ENCODE measurements at places on chromosomes 7 and 10. TPM values are rescaled to one million over a fixed set of nuclear protein-coding genes. Genes with fewer than 3 reads are reported as not detected.

The FAM25C gene
- not detected for total RNA-seq

DNA sequence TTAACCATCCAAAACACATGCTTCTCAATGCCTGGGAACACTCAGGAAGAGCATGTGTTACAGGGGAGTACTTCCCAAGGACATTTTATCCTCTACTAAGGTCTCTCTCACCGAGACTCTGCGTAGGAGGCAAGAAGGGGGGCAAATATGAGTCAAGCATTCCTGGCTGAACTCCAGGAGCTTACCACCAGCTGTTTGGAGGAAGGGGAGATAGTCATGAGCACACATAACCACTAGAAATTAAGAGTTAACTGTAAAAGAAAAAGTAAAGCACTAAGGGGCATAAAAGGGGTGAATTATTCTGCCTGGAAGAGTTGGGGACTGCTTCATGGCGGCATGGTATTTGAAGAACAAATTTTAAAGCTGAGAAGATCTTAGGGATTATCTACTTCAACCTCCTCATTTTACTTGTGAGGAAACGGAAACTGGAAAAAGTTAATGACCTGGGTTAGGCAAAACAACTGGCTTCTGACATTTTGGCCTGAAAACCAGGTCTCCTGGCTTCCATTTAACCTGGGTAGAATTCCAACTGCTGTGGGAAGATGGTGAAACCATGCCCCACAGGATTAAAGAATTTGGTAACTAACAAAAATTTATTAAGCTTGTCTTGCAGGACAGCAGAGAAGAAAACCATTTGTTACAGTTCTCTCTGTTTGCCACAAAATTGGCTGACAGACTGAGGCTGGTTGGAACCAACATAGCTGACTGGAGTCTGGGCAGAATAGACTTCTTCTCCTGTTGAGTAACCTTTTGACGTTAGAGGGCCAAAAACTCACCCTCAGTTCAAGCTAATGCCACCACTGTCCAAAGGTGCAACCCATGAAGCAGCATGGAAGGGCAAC is 85.5 kb downstream of the SLC25A13 start:
- no peaks in the 10 kb centered on the region for H3K27me3 ChIP-seq
- peaks cover 2% of the 10 kb centered on the region for H3K36me3 ChIP-seq
- peaks cover 51% of the 10 kb centered on the region for H3K4me1 ChIP-seq
- H3K27ac ChIP-seq = peak overlapping the region; percentile 64
- DNase-seq = no peak
- H3K4me3 ChIP-seq = no peak overlapping the region

The MRC1 gene
- total RNA-seq = not detected

DNA sequence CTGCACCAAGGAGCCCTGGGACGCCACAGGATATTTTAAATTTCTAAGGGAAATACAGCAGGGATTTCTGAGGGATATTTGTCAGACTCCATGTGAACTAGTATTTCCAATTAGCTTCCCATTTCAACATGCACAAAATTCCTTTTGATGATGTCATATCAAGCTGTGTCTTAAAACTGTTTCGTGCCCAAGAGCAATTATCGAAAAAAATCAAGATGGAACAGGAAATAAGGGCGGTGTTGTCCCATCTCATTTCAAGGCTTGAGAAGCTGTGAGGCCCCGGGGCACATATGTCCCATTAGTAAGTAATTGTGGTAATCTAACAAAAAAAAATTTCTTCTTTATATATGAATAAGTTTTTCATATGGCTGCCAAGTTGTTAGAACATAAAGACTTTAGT is 47.4 kb downstream of the PPP1R17 start:
- no peak for DNase-seq
- H3K27ac ChIP-seq = no peak overlapping the region
- H3K4me3 ChIP-seq = no peak overlapping the region
- no peaks in the 10 kb centered on the region for H3K36me3 ChIP-seq

The UCN3 gene
- not detected for total RNA-seq

DNA sequence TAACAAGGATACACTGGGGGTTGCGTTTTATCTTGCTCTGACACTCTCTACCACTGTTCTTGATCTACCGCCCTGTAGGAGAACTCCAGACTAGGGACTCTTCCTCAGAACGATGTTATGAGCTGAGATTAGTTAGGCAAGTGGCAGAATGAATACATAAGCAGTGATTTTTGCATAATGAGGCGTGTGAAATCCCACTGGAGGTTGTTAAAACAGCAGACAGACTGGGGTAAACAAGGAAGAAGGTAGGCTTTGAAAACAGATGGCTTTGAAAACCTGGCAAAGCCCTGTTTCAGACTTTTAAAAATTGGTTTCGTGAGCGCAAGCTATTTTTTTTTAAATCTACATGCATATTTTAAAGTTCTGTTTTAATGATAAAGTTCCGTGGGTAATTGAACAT is 785.2 kb downstream of the TYW1 start:
- H3K4me1 ChIP-seq = no peaks in the 10 kb centered on the region
- peaks cover 1% of the 10 kb centered on the region for H3K27me3 ChIP-seq
- no peak for DNase-seq
- H3K36me3 ChIP-seq = no peaks in the 10 kb centered on the region
- no peak overlapping the region for H3K27ac ChIP-seq

GRCh38 chr7:41244246-41244645 is 458.6 kb downstream of the INHBA start:
- no peak overlapping the region for H3K27ac ChIP-seq
- no peaks in the 10 kb centered on the region for H3K27me3 ChIP-seq
- DNase-seq = no peak
- no peak overlapping the region for H3K4me3 ChIP-seq

DNA sequence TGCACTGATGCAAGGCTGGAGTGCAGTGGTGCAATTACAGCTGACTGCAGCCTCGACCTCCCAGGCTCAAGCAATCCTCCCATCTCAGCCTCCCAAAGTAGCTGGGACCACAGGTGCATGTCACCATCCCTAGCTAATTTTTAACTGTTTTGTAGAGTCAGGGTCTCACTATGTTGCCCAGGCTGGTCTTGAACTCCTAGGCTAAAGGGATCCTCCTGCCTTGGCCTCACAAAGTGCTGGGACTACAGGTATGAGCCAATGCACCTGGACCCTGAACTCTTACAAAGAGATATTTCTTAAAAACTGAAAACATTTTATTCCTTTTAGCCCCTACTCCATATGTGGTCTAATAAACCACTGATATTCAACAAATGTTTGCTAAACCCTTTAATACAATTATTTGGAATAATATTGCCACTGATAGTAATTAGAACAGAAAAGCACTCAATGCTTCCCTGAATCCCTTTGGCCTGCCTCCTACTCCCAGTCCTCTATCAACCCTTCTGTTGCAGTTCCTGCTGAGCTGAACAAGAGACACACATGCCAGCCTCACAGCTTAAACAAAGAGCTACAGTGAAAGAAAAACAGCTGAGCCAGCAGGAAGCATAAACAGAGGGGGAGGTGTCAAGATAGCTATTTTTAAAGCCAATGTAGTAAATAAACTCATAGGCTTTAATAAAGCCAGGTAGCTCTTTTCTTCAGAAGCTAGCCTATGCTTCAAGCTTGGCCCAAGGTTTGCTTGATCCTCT is 7.0 kb upstream of the GNAI1 start:
- DNase-seq = no peak
- H3K36me3 ChIP-seq = no peaks in the 10 kb centered on the region
- H3K27ac ChIP-seq = no peak overlapping the region
- no peaks in the 10 kb centered on the region for H3K4me1 ChIP-seq
- no peak overlapping the region for H3K4me3 ChIP-seq

The LIPN gene
- total RNA-seq = not detected

DNA sequence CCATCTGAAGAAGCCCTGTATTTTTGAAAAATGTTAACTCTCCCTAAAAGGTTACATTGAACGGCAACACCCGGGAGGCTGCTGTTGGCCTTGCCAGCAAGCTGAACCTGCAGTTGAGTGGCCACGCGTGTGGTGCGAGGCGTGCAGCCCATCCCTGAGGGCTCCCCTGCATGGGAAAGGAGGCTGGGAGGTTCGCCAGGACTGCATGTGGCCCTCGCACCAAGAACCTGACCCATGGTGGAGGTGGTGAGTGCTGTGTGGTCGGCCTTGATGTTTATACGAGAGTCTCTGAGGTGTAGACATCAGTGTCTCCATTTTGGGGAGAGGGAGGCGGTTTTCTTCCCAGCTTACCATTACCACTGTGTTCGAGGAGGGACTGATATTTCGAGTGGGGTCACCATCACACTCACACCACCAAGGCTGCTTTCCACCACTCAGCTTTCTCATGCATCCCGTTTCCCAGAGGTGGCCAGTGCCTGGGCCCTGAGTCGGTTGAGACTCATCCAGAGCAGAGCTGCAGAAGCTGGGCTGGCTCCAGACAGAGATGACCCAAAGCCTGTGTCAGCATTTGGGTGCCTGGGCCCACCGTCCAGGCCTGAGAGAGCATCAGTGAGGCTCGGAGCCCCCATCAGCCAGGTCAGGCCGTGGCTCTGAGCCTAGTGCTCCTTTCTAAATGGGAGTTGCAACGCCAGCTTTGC is 222.6 kb downstream of the EBF3 start:
- no peak overlapping the region for H3K4me3 ChIP-seq
- H3K27me3 ChIP-seq = no peaks in the 10 kb centered on the region
- no peaks in the 10 kb centered on the region for H3K4me1 ChIP-seq
- peak; percentile 72 for DNase-seq
- peaks cover 2% of the 10 kb centered on the region for H3K36me3 ChIP-seq

DNA sequence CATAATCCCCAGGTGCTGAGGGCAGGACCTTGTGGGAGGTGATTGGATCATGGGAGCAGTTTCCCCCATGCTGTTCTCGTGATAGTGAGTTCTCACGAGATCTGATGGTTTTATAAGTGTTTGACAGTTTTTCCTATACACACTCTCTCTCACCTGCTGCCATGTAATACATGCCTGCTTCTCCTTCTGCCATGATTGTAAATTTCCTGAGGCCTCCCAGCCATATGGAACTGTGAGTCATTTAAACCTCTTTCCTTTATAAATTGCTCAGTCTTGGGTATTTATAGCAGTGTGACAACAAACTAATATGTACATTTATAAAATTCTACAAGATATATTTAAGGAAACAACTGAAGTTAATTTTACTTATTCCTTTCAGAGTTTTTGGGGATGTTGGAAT is 170.8 kb upstream of the BET1 start:
- peak overlapping the region; percentile 71 for H3K27ac ChIP-seq
- peaks cover 23% of the 10 kb centered on the region for H3K4me1 ChIP-seq
- no peaks in the 10 kb centered on the region for H3K36me3 ChIP-seq
- DNase-seq = no peak
- H3K4me3 ChIP-seq = no peak overlapping the region

The ECD gene
- total RNA-seq = 25.4 TPM

DNA sequence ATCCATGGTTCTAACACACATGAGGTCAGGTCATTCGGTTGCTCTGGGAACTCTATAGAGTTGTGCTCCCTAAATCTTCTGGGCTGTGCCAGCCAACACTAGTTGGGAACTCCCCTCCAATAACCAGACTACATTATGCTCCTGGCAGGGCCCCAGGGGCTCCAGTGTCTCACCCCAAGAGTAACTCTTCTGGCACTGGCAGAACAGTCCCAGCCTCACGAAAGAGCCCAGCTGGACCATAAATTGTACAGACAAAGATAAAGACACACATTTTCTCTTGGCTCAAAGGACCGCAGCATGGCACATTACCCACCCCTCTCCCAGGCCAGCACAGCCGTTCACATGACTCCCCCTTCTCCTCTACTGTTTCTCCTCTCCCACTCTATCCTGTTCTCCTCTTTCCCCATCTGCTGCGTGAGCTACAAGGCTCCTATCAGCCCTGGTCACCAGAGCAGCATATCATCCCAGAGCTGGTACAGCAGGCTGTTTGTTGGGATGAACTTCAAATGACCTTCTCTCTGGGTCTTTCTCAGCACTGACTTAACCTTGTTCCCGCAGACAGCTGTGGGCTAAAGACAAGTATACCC is 230.6 kb downstream of the PLXNA4 start:
- H3K27ac ChIP-seq = no peak overlapping the region
- DNase-seq = no peak
- H3K4me3 ChIP-seq = no peak overlapping the region
- H3K36me3 ChIP-seq = no peaks in the 10 kb centered on the region
- H3K4me1 ChIP-seq = no peaks in the 10 kb centered on the region
- no peaks in the 10 kb centered on the region for H3K27me3 ChIP-seq

- H3K36me3 ChIP-seq = no peaks in the 10 kb centered on the region
- H3K4me3 ChIP-seq = no peak overlapping the region
- DNase-seq = no peak
- H3K4me1 ChIP-seq = no peaks in the 10 kb centered on the region
- H3K27ac ChIP-seq = no peak overlapping the region
Measured at GRCh38 chr7:100407285-100408180, 21.0 kb downstream of the ZCWPW1 start.

- H3K4me3 ChIP-seq = peak overlapping the region; percentile 94
- H3K27me3 ChIP-seq = no peaks in the 10 kb centered on the region
- H3K4me1 ChIP-seq = peaks cover 73% of the 10 kb centered on the region
- H3K27ac ChIP-seq = peak overlapping the region; percentile 99
- peaks cover 6% of the 10 kb centered on the region for H3K36me3 ChIP-seq
- DNase-seq = no peak
Measured at GRCh38 chr10:68333058-68333395, 299 bp upstream of the PBLD start.

DNA sequence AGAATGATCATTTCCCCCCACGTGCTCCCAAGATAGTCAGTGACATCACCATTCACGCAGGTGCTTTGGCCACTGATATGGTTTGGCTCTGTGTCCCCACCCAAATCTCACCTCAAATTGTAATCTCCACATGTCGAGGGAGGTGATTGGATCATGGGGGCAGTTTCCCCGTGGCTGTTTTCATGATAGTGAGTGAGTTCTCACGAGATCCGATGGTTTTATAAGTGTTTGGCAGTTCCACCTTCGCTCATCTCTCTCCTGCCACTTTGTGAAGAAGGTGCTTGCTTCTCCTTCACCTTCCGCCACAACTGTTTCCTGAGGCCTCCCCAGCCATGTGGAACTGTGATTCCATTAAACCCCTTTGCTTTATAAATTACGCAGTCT is 205.4 kb upstream of the SH2B2 start:
- peaks cover 7% of the 10 kb centered on the region for H3K4me1 ChIP-seq
- no peaks in the 10 kb centered on the region for H3K27me3 ChIP-seq
- H3K27ac ChIP-seq = no peak overlapping the region
- H3K4me3 ChIP-seq = no peak overlapping the region

- DNase-seq = no peak
- no peak overlapping the region for H3K4me3 ChIP-seq
- H3K27ac ChIP-seq = no peak overlapping the region
- H3K27me3 ChIP-seq = peaks cover 28% of the 10 kb centered on the region
Measured at GRCh38 chr7:138799336-138800000, 1.5 kb upstream of the ATP6V0A4 start.

The ADCY1 gene
- 0.50 TPM for total RNA-seq

DNA sequence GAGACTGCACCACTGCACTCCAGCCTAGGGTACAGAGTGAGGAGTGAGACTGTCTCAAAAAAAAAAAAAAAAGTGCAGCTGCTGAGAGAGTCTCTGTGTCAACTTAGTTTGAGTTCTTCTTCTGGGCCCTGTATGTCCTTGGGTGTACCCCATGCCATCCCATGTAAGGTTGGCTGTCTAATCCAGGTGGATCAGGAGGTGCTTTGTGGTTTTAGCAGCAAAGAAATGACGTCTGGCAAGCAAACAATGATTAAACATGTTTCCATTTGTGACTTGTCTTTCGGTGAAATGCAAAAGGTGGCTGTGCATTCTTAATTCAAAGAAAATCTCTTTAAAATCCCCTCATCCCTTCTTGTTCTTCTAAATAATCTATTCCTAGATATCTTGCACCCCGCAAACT is 255.9 kb downstream of the ANKRD30A start:
- no peak for DNase-seq
- no peaks in the 10 kb centered on the region for H3K4me1 ChIP-seq
- no peak overlapping the region for H3K4me3 ChIP-seq
- no peak overlapping the region for H3K27ac ChIP-seq
- no peaks in the 10 kb centered on the region for H3K27me3 ChIP-seq

The COPG2 gene
- 28.9 TPM for total RNA-seq

GRCh38 chr7:102836977-102837376 is 75.8 kb upstream of the LRRC17 start:
- peaks cover 54% of the 10 kb centered on the region for H3K4me1 ChIP-seq
- peak overlapping the region; percentile 88 for H3K27ac ChIP-seq
- no peak for DNase-seq
- no peaks in the 10 kb centered on the region for H3K27me3 ChIP-seq
- H3K4me3 ChIP-seq = no peak overlapping the region
